Stromal cell of bone marrow (primary cell): ENCODE measurements at places on chromosomes 2 and 18.

GRCh38 chr18:79387615-79388014, 8.1 kb upstream of the NFATC1 start:
- DNase-seq, result no peak

- DNase-seq, result no peak
Measured at GRCh38 chr2:189654641-189655040, 6.6 kb upstream of the ASNSD1 start.

- peak; percentile 63 for DNase-seq
Measured at GRCh38 chr18:68735483-68736343, 20.8 kb upstream of the TMX3 start.

GRCh38 chr2:99487906-99488305, 1.9 kb downstream of the REV1 start:
- DNase-seq, result no peak

DNA sequence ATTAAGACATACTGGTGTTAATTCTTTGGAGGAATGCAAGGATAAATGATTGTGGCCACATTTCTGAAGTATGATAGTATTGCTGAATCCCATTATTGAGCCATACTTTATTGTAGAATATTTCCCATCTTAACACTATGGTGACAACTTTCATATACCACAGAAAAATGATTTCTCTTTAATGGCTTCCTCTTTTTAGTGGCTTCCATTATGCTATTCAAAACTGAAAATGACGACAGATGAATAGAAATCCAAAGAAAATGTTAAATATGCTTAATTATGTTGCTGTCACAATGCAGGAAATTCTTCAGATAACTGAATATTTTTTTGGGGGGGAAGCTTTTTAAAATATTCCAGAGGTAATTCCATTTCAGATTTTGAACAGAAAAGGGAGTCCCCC, 88.9 kb upstream of the TMEM200C start:
- no peak for DNase-seq

DNA sequence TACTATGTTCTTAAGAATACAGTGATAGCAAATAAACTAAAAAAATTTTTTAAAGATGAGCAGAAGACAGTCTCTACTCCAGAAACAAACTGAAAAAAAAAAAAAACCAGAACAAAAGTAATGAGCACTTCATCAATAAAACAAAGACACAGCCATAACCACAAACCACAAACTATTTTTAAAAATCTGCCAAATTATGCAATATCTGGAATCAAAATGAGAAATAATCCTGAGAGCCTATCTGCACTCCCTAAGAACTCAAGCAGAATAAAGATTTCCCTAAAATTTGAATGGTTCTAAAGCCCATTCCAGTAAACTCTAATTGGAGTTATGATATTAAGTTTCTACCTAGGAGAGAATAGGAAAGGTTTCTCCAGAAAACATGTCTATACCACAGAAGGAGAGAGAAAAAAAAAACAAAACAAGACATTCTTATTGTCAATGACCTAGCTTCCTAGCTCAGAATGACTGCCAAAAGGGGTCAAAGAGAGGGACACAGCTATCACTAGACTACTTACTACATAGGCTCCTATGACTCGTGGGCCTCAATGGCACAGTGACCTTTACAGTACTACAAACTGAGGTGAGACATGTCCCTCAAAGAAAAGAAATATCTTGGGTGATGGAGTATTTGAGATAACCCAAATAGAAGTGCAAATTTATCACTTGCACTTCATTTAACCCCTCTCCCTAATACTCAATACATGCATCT, 262.8 kb downstream of the ZEB2 start:
- DNase-seq, result peak; percentile 34

DNA sequence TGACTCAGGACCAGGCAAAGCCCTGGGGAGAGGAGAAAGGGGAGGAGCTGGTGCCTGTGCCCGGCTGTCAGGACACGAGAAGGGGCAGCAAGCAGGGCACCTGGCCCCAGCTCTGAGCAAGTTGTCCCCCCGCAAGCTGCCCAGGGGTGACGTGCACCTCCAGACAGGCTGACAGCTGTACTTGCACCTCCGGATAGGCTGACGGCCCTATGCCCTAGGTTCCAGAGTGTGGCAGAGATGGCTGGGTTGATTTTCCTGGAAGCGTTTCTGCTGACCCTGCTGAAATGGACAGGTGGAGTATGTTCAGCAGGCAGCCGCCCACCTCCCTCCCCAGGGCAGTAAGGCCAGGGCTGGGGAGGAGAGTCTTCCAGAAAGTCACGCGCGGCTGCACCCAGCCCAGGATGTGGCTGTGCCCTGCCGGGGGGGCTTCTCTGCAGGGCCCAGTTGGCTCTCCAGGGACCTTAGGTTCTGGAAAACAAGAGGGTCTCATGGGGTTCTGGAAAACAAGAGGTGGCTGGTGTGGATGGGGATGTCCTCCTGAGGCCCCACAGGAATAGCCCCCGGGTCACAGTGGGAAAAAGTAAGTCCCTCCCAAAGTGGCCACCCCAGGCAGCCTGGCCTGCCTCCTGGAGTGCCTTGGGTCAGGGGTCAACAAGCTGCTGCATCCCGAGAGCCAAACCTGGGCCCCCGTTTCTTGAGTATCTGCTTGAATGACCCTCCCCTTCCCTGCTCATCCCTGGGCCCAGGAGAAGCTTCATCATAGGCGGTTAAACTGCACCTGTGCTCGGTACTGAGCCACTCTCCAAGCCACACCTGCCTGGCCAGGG, 71.4 kb upstream of the OTOS start:
- no peak for DNase-seq

- no peak for DNase-seq
Measured at GRCh38 chr2:241559323-241560161, 997 bp downstream of the BOK start.

DNA sequence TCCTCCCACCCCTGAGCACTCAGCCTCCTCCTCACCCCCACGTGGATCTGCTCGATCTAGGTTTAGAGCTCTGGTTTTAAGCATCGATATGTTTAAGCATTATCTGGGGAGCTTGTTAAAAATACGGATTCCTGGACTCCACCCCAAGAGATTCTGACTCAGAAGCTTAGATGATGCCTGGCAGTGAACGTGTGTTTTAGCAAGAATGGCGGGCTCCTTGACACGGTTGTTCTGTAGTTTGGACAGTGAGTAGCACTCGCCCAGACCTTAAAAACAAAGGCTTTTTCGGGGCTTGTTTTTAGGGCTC, 47.3 kb downstream of the LDLRAD4 start:
- no peak for DNase-seq
